ENCODE measurements at places on chromosomes 7 and 10.

GRCh38 chr7:85469446-85470010 lies 282.7 kb upstream of the SEMA3D start:
- no peak for DNase-seq

GRCh38 chr7:47591655-47592572 lies 10.0 kb upstream of the TNS3 start:
- no peak for DNase-seq

GRCh38 chr10:77505431-77506334 lies 131.9 kb downstream of the KCNMA1 start:
- DNase-seq: no peak

- DNase-seq: no peak
Observed at GRCh38 chr7:123432601-123433000, 101.8 kb downstream of the IQUB start.

GRCh38 chr10:115604627-115605026 lies 511.5 kb downstream of the ATRNL1 start:
- DNase-seq: no peak

- DNase-seq: no peak
Observed at GRCh38 chr10:131930150-131930549, 29.3 kb downstream of the PPP2R2D start.

DNA sequence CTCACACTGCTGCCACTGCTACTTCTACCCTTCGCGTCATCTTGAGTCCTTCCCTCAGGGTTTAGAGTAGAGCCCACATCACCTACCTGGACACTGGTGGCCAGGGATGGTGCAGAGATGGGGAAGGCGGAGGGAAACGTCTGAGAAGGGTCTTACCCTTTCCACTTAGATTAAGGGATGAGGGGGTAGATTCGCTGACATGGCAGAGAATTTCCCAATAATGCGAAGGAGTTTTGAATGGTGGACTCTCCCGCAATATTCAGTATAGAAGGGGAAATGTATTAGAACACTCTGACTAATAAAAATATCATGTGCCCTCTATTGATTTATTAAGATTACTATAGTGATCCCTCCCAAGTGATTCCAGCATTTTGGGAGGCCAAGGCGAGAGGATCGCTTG lies 209.5 kb upstream of the KIAA1217 start:
- DNase-seq: no peak

- DNase-seq: no peak
Observed at GRCh38 chr7:460374-461116, 59.1 kb downstream of the PDGFA start.

DNA sequence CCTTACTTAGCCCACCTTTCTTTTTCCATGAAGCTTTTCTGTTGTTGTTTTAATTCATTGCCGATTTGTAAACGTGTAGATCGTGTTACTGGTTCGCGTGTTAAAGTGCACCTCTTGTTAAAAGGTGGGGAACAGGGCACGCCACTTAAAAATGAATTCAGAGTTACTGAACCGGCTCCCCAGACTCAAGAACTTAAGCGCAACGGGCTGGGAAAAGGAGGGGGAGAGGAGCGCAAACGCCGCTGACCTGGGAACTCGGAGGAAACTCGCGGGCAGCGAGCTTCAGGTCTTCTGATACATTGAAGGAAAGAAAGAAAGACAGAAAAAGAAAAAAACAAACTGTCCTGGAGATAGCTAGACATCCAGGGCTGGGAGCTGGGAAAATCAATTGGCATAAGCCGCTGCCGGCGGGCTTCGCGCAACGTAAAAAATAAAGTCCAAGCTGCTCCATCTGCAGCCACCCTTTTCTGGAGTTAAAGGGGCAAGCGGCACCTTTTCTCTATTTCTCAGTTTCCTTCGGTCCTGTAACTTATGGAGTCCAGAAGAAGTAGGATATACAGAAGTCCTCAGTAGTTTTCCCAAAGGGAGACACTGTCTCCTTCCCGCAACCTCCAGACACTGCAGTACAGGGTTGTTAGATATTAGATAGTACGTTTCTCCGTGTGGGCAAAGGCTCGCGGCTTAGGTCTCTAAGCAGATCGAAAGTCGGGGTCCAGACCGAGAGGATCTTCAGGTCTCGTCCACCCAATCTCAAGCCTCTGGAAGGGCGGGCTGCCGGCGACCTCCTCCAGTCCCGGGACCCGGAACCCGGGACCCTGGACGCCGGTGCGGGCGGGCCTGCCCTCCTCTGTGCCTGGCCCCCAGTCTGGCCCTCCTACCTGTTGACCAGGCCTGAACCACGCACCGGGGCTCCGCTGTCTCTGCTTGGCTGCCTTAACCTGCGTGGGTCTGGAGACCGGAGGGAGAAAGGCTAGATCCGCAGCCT lies 1.8 kb upstream of the DLX6 start:
- no peak for DNase-seq

GRCh38 chr7:69871886-69872569 lies 273.8 kb downstream of the AUTS2 start:
- DNase-seq: no peak

DNA sequence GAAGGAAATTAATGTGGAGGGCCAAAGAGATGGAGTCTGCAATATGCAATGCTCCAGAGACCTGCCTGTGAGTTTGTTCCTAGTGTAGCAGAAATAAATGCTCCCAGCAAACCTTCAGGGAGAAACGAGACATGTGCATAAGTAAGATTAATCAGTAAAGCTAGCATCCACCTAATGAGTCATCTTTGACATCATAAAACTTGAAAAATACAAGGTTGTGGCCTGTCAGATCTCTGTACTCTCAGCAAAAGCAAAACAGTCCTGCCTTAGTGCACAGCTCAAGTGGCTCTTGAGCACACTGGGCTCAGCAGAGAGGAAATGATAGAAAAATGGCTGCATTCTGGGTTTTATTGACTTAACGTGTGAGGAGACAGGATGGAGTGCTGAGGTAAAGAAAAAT lies 32.5 kb upstream of the ERCC6 start:
- no peak for DNase-seq

DNA sequence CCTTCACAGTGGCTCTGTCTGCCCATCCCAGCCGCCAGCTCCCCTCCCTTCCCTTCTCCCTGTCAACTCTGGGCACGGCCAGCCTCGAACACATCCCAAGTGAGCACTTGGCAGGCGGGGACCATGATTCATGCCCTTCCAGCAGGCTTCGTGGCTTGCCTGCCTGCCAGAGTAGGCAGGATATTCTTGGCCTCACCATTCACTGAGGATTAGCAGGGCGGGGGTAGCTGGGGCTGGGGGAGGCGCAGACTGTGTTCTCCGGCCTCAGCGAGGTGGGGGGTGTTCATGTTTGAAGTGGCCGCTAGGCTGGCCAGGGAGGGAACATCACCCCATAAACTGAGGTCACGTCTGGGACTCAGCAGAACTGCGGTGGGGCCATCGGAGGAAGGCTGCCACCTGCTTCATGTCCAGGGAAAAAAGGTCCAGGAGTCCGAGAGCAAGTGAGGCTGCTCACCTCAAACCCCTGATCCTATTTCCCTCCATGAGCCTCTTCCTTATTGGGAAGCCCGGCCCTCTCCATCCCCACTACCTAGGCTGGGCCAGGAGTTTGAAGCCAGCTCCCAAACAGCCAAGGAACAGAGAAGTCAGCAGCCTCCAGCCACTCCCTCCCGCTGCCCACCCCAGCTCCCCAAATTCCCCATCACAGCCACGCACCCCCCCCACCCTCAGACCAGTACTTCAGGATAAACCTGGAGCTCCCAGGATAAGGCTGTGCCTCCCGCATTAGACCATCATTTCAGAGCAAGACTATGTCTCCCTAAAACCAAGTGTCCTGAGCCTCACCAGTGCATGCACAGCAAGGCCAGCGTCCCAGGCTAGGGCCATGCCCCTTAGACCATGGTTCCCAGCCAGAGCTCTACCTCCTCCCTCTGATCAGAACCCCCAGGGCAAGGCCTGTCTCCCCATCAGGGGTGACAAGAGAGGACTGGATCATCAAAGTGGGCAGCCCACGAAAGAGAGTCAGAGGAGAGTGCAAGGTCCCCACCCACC lies 42.8 kb upstream of the RABGEF1 start:
- DNase-seq: no peak

DNA sequence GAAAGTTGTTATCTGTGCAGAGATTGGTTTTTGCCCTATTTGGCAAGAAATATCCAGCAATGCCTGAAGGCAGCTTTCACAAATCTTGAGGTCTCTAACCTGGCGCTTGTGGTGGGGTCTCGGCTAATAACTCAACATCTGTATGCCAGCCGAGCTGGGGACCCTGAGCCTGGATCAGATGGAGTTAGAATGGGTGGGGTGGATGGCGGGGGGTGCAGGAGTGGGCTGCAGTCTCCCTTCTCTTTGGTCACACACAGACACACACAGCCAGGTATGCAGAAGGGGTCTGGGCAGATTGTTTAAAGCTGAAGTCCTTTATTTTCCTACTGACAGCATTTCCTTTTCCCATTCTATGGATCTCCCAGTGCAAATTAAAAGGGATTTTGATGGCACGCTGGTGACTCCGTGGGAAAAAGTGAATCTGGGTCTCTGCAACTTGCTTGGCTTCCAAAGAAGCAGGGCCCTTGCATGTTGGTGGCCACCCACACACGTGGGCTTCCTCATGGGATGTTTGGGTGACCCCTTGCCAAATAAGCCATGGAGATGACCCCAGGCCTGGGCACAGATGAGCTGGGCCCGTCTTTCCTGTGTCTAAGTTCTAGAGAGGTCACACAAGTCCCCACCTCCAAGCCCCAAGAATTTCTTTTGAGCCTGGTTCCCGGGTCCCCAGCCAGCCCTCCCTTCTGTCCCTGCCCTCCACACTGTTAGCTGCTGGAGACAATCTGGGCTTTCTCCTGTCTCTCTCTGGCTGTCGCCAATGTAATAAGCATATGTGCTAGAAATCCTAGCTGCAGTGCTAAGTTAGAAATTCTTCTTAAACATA lies 39.9 kb upstream of the EMX2 start:
- no peak for DNase-seq

DNA sequence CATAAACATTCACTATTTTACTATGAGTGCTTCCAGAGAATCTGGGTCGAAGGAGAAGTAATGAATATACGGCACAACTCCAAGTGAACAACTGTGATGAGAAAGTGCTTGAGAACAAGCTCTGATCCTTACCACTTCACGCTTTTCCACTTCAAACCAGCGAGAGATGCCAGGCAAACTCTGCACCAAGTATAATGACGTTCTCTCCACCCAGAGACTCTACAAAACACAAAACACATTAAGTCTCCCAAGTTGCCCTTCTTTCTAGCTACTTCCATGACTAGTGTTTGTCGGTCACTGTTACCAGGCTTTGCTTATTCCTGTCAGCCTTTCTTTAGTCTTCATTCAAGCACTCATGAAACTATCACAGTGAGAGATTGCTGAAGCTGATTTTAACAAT lies 193.1 kb upstream of the IMMP2L start:
- DNase-seq: no peak

GRCh38 chr10:116430288-116430687 lies 2.6 kb downstream of the PNLIPRP3 start:
- DNase-seq: no peak

GRCh38 chr10:114095559-114096337 lies 52.1 kb downstream of the ADRB1 start:
- no peak for DNase-seq

DNA sequence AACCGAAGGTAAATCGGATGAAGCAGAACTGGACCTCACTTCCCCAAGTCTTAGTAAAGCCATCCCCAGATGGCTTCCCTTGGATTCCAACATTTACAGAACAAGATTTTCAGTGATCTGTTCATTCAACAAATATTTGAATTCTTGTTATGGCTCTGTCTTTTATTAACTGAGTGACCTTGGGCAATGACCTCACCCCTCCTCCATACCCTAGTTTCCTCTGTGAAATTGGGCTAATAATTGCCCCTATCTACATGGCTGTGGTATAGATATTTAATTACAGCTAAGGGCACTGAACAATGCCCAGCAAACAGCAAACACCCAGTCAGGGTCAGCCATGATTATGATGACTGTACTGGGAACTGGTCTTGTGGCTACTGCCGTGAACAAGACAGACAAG lies 19.1 kb downstream of the TECTB start:
- DNase-seq: no peak

DNA sequence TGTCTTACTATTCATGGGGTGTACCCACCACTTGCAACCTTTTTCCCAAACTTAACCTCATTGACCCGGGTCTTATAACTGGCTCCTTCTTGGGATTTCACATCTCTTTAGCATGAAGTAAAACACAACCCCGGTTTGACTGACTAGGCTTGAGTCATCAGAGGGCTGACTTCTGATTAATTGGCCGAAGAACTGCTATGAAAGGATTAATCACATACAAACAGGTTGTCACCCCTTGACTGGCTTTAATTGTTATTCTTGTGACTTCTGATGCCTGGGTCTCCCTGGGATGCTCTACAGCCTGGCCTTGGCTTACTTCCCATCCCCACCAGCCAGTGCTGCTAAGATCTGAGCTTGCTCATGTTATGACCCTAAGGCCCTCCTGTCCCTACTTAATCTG lies 8.8 kb upstream of the CRPPA start:
- DNase-seq: no peak

DNA sequence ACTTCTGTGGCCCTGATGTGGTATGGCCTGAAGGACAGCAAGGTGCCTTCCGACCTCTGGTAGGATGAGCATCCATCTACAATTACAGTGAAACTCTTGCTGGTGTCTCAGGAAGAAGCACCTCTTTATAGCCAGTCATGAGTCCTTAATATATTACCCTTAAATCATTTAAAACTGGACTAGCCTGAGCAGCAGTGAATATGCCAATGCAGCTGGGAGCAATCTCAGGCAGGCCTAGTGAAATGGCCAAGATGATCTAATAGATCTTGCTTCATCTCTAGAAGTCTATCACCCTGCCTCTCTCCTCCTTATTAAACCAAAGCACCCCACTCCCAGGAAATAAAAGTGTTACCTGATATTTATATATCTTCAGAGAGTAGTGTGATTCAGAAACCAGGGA lies 66.7 kb upstream of the SORCS3 start:
- no peak for DNase-seq

DNA sequence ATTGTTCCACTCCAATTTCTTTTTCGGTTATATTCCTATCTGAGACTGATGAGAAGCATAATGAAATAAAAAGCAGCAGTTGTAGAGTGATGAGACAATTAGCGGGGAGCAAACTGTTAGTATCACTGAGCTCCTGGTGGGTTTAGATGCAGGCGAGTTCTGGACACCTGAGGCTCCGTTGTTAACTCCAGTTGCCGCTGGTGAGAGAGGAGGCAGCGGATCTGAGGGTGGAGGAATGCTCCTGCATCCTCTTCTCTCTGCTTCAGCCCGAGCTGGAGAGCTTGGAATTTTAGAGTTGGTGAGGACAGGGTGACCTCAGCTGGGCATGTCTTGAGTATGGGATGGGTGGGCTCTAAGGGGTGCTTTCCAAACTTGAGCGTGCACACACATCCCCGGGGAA lies 31.4 kb downstream of the LRMDA start:
- DNase-seq: no peak

DNA sequence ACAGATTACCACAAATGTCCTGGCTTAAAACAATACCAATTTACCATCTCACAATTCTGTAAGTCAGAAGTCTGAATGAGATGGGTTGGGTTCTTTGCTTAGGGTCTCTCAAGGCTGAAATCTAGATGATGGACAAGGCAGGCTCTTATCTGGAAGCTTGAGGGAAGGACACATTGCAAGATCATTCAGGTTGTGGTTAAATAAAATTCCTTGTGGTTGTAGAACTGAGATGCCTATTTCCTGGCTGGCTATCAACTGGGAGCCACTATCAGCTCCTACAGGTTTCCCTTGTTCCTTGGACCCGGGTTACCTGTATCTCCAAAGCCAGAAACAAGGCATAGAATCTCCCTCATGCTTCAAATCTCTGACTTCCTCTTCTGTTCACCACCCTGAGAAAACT lies 148.4 kb downstream of the MDFIC start:
- DNase-seq: no peak

GRCh38 chr10:11846542-11846941 lies 23.4 kb downstream of the PROSER2 start:
- DNase-seq: no peak

GRCh38 chr7:140146574-140146973 lies 30.2 kb downstream of the KDM7A start:
- DNase-seq: no peak

Data from T-helper 17 cell (primary cell).